ENCODE measurements at places on chromosomes 5 and 9.

DNA sequence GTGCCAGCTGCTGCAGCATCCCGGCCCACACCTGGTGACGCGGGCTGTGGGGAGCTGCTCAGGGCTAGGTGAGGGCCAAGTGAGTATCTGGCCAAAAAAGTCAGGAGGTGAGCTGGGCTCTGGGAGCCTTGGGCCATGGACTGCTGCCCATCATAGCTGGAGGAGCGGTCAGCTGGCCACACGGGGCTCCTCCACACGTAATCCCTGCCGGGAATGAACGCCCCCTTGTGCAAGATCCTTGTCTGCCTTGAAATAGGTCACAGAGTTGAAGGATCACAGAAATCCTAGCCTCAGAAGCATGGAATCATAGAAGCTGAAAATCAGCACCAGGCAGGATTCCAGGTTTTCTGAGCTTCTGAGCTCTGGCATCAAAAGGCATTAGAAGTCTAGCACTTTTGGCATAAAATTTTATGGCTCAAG, 16.8 kb upstream of the COL27A1 start:
- no peak for DNase-seq

DNA sequence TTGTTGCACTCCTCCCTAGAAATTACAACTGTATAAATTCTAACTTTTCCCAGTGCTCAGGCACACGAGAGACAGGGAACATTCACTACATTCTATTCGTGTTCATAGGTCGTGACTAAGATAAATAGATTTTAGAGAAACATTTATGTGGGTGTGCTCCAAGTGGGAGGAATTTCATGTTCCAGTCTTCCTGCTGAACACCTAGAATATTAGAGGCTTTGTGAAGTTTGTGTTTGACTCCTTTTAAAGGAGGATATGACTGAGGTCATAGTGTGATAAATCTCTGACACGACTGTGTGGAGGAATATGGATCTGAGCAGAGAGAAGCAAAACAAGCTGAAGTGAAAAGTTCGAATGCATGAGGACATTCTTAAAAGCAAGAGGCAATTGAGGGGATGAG, 355.3 kb downstream of the ZSWIM6 start:
- DNase-seq = no peak

DNA sequence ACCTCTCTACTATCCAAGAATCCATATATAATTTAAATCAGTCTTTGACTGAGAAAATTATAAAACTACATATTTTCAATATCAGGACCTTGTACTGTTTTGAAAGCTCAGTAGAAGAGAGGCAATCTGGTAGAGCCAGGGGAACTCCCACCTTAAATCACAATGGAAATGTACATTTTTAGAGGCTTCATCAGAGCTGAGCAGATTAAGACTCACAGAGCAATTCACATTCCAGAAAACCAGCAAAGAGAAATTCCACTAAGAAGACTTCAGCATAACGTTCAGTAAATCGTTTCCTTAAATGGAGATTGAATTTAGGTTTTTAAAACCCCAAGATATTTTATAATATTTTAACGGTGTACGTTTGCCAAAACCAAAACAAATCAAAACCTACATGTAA, 227.8 kb upstream of the TRPM3 start:
- no peak for DNase-seq

DNA sequence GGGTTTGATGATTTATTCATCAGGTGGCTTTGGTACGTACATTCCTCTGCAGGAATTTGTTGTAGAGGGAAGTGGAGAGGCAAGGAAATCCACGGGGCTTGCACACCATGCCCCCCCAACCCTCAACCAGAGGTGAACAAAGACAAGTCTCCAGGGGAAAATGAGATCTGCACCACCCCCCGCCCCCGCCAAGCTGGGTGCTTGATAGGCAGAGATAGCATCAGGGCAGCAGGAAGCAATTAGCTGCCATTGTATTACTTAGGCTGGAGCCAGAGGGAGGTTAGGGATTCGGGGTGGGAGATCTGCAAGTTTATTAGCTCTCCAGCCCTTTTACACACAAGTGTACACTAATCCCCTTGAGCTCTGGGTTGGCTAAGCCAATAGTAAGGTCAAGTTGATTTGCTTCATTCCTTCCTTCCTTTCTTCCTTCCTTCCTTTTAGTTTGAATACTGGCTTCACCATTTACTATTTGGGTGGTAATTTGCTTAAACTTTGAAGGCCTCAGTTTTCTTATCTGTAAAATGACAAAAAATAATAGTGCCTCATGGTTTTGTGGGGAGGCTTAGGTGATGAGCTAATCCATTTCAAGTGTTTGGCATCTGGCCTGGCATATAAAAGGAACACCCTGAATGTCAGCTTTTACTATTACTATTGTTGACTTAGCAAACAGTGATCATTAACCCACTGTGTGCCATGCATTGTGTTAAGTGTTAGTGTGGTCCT, 34.1 kb downstream of the SPRY4 start:
- DNase-seq = peak; percentile 21

GRCh38 chr9:108933231-108933717, 650 bp downstream of the ELP1 start:
- no peak for DNase-seq

- no peak for DNase-seq
Measured at GRCh38 chr5:37492778-37493555, 113.8 kb downstream of the WDR70 start.

DNA sequence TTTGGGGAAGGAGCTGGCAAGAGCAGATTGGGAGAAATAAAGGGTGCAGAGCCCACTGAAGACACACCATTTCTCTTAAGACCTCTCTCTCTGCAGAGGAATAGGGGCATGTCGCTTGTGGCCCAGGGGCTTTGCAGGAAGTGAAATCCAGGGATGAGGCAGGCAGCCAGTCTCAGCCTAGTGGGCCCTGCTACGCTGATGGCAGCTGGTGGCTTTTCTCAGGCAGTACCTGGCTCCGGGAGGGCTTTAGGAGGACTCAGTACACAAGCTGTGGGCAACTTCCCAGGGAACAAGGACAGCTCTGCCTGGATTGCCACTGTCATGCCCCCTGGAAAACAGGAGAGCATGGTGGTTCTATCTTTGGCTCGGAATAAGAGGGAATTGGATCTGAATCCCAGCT, 76.2 kb upstream of the NEURL1B start:
- DNase-seq = peak; percentile 46

- DNase-seq = no peak
Measured at GRCh38 chr9:1979741-1980367, 35.3 kb upstream of the SMARCA2 start.

GRCh38 chr5:55108661-55109060, 6.2 kb downstream of the GZMA start:
- DNase-seq = no peak

- DNase-seq = no peak
Measured at GRCh38 chr9:88661759-88662158, 126.8 kb downstream of the NXNL2 start.

GRCh38 chr5:172178301-172178987, 9.6 kb downstream of the STK10 start:
- no peak for DNase-seq

- DNase-seq = no peak
Measured at GRCh38 chr9:132572921-132573320, 9.5 kb upstream of the BARHL1 start.

- DNase-seq = no peak
Measured at GRCh38 chr9:69768716-69769115, 8.9 kb upstream of the PTAR1 start.

DNA sequence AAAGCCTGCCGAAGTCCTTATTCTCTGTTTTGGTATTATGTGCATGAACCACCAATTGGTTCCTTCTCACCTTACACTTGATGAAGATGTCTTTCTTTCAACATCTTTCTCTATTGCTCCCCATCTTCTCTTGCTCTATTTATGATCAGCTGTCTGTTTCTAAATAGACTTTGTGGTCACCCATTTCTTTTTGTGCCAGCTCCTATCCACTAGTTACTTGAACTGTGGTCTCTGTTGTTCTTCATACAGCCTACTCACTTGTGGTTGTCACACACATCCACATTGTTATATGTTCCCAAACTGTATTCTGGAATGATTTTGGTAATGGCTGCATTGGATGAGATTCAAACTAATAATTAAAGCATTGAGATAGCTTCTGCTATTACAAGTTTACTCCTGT, 11.4 kb downstream of the VCAN start:
- no peak for DNase-seq

GRCh38 chr9:122479062-122479461, 1.3 kb upstream of the OR1J1 start:
- DNase-seq = no peak

GRCh38 chr5:123681061-123681460, 169.1 kb downstream of the CSNK1G3 start:
- DNase-seq = no peak

GRCh38 chr9:76038431-76038830, 148.0 kb downstream of the PCSK5 start:
- DNase-seq = no peak

- DNase-seq = no peak
Measured at GRCh38 chr9:93098236-93098946, 2.4 kb downstream of the CARD19 start.

DNA sequence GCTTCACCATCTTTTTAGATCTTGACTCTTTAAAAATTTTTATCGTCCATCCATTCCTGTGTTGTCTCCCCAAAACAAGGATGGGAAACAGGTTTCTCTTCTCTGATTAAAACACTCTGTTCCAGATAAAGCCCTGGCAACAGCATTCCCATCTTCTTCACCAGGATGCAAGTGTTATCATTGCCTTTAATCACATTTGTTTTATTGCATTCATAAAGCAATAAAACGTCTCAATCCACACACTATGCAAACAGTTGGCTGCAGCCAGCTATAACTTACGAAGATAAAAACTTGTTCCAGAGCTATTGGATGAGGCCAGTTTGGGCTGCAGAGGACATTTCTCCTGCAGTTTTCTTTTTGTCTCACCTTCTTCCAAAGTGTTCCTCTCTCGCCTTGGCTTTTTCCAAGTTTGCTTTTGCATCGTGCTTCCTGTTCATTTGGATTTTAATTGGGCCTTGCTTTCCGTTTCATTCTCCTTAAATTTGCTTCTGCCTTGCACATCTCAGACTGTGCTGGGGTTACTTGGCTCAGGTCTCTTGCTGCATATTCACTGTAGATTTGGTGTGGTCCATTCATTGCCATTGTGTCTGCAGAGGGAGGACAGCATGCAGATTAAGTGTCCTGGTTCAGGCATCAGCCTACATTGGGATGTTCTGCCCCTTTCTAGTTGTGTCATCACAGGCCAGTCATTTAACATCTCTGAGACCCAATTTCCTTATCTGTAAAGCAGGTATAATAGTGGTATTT, 136.5 kb upstream of the LIFR start:
- DNase-seq = no peak

DNA sequence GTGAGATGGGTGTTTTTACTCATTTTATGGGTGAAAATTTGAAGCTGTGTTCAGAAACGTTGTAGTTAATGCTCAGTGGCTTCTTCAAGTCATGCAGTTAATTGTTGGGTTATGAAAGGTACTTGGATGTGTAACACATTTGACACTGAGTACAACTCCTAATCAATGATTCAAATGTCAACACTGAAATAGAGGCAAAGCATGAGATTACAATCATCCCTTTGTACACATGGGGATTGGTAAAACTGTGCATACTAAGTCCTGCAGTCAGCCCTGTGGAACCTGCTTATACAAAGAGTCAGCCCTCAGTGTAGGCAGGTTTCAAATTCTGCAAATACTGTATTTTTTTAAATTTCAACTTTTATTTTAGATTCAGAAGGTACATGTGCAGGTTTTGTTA, 3.3 kb downstream of the ABLIM3 start:
- DNase-seq = no peak

DNA sequence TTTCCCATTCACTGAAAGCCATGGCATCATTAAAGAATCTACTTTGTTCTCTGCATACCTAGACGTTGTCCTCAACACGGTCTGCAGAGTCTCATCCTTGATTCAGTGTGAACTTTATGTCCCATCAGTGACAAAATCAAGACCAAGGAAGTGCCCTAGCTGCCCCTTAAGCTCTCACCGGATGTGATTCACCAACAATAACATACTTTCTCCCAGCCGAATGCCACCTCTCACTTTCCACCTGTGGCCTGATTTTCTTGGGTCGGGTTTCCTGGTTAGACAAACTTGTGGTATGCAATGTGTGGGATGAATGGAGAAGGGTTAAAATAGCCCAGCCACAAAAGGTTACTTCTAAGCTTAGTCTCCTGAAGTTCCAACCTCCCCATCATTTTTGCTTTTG, 145.3 kb upstream of the PAPPA start:
- no peak for DNase-seq

DNA sequence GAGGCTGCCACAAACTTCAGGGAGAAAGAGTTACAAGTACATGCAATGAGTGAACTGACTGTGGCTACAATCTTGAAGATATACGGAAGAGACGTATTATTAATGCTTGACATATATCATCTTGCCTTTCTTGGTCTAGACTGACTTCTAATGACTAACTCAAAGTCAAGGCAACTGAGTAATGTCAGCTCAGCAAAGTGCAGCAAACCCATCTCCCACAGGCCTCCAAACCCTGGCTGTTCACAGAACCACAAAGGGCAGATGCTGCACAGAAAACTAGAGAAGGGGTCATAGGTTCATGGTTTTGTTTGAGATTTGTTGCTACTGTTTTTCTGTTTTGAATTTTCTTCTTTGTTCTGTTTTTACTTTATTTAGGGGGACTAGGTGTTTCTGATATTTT, 21.0 kb downstream of the IL7R start:
- DNase-seq = no peak

- DNase-seq = no peak
Measured at GRCh38 chr5:44814761-44815160, 6.0 kb downstream of the MRPS30 start.

DNA sequence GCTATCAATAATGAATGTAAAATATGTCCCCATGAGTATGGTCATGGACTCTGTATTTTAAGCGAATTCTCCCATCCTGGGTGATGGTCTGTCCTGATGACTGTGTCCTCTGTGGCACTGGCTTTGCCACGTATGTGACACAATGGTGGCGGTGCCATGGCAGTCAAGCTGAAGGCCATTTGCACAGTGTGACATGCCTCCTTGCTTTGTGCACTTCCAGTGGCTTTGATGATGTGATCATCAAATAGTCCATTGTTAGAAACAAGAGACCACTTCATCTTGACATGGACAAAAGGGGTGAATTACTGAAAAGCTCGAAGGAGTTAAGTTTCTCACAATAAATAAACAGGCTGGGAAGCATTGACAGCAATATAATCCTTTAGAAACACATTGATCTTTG, 31.0 kb upstream of the PRRC1 start:
- DNase-seq = no peak

GRCh38 chr9:112396416-112396815, 16.5 kb downstream of the HSDL2 start:
- no peak for DNase-seq

DNA sequence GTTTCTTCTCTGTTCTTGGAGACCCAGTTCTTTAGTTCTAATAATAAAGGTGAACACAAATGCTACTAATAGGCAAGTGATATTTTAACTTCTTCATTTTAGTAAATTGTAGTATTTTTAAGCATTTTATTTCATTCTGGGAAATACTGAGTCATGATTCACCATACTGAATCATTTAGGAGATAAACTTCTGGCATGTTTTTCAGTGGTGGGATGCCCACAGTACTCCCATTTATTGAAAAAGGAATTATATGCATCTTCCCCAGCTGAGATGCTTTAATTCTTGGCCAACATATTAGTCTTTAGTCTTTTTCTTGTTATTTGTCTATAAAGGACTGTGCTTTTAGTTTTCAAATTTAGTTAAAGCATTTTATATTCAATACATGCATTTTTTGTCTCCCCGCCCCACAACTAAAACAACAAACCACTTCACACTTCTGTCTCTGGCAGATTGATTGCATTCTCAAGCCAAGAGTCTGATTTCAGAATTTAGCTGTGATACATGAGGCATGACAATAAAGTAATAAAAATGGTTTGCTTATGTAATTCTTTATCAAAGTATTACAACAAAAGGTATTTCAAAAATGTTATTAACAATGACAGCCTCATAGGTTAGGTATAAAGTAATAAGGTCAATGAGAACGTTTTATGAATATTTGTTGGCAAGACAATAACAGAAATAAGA, 125.2 kb upstream of the CDH18 start:
- peak; percentile 22 for DNase-seq
